ENCODE measurements at places on chromosomes 1 and 21. TPM values are rescaled to one million over a fixed set of nuclear protein-coding genes. Genes with fewer than 3 reads are reported as not detected.
A peak's percentile ranks its signal among the peaks of the same experiment; 100 is the strongest.

DNA sequence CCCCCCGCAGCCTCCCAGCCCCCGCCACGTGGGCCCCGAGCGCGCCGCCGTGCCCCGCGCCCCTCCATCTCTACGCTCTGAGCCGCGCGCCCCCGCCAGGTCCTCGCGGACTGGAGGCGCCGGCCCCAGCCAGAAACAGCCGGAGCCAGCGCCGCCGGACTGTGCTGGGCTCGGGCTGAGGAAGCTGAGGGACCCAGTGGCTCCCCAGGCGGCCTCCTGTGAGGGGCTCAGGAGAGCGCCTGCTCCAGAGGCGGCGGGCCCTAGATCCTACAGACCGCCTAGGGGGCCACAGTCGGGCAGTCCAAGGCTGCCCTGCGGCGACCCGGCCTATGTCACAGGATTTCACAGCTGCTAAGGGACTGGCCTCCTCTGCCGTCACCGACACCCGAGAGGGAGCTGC, 82.1 kb downstream of the NENF start:
- no peak for DNase-seq

DNA sequence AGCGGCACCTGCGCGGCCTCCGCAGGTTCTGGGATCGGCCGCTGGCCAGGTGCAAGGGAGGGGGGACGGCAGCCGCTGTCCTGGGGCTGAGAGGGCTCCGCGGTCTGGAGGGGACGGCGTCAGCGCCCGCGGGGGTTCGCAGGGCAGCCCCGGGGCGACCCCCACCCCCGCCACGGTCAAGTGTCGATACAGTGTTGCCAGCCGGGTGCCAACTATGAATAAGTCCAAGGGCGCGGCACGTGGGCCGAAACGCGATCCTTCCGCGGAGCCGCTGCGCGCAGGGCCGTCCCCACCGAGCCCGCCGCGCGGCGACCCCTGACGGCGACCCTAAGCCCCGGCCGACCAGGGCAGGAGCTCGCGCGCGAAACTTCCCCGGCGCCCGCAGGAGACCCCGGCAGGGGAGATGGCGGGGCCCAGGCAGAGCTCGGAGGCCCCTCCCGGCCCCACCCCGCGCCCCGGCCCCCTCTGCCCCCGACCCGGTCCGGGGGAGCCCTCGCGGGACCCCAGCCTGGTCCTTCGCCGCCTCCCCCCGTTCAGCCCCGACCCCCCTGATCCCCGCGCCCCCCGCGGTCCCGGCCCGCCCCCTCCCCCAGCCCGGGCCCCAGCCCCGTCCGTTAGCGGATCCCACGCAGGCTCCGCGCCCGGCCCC, 586 bp upstream of the AGPAT3 start:
- peak; percentile 68 for DNase-seq

GRCh38 chr1:36855699-36856494, 178.4 kb downstream of the GRIK3 start:
- DNase-seq: no peak

DNA sequence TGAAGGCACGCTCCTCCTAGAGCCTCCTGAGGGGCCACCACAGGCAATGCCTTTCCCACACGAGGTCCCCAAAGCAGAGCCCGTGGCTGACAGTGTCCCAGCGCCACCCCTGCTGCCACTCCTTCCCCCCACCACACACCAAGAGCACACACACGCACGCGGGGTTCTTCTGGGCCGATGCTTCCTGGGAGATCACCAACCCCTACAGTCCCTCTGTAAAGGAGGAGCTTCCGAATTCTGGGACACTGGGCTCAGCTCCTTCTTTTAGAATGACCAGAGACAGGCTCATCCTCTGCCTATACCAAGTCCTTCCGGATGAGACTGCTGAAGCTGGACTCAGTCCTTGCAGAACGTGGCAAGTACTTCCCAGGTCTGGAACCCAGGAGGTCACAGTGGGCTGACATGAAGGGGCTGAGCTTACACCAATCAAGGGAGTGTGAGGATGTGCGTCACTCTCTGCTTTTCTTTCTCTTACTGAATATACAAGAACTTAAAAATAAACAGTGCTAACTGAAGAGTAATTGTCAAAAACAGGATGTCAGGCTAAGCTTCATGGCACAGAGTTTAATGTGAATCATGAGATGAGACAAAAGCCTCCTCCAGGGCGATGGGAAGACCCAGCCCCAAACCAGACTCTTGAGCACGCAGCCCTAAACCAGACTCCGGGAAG, 12.7 kb downstream of the SSU72 start:
- no peak for DNase-seq

DNA sequence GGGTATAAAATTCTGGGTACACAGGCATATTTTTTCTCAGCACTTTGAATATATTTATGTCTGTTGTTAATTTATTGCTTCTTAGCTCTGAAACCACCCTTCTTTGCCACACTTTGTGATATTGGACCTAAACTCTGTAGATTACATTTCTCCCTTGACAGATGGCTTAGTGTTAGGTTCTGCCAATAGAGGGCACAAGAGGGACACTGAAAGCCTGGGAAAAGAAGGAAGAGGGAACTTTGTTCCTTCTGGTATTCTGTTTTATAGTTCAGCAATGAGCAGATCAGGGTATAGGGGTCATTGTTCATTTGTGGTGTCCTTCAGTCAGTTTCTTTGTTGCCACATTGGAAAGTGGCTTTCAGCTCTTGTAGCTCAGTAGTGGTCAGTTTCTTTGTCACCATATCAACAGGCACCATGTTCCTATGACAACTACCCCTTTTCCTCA, 423.5 kb upstream of the PROX1 start:
- DNase-seq: no peak

GRCh38 chr21:26061437-26061836, 109.1 kb downstream of the APP start:
- no peak for DNase-seq

- no peak for DNase-seq
Measured at GRCh38 chr1:115467196-115467595, 129.1 kb upstream of the NGF start.

- DNase-seq: peak; percentile 67
Measured at GRCh38 chr1:36248250-36248894, 24.1 kb downstream of the THRAP3 start.

The PTTG1IP gene
- total RNA-seq: 133 TPM

The TNNI3K gene
- total RNA-seq: 84.6 TPM

The TNFAIP8L2 gene
- total RNA-seq: 1.5 TPM

The KLHDC7A gene
- total RNA-seq: not detected

The ARV1 gene
- 15.2 TPM for total RNA-seq
